GM23338 (cell line): ENCODE measurements at places on chromosomes 11 and 22.
A peak's percentile ranks its signal among the peaks of the same experiment; 100 is the strongest.

DNA sequence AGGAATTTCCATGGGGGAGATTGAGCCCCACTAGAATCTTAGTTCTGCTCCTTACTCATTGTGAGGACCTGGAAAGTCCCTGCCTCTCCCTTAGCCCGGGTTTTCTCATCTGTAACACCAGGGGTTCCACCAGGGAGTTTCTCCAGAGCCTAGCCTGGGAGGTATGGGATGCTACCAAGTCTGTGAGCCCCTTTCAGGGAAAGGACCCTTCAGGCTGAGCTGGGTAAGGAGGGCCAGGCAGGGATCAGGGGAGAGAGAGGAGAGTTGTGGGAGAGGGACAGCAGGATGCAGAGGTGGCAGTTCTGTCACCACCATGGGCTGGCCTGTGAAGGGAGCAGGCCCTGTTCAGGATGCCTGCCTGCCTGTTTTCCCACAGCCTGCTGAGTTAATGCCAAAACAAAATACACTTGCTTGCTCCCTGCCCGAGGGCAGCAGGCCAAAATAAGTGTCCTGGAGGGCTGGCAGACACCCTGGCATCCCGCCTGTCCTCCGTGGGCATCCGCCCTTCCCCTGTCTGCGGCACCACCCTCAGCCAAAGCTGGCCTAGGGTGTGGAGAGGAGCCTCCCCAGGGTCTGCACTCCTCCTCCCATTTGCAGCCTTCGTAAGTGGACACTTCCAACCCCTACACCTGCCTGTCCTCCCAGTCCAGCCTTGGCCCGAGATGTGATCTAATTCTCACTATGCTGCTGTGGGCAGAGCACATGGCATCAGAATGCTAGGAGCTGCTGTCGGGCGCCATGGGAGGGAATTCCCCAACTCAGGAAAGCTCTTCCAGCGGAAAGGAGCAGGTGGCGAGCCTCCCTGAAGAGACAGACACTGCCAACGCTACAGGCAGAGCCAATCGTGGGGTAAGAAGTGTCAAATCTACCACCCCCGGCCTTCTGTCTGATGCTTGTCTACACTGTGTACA lies 5.9 kb upstream of the FCHSD2 start:
- DNase-seq = no peak

DNA sequence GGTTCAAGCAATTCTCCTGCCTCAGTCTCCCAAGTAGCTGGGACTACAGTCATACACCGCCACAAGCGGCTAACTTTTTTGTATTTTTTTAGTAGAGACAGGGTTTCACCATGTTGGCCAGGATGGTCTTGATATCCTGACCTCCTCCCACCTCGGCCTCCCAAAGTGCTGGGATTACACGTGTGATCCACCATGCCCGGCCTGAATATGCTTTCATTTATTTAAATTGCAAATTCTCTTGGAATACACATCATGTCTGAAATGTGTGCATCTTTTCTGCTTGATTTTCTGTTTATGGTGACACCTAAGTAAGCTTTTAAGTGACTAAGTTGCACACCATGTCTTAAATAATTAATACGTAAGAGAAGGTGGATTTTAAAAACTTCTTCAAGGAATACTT lies 31.7 kb downstream of the IZUMO1R start:
- DNase-seq = no peak

DNA sequence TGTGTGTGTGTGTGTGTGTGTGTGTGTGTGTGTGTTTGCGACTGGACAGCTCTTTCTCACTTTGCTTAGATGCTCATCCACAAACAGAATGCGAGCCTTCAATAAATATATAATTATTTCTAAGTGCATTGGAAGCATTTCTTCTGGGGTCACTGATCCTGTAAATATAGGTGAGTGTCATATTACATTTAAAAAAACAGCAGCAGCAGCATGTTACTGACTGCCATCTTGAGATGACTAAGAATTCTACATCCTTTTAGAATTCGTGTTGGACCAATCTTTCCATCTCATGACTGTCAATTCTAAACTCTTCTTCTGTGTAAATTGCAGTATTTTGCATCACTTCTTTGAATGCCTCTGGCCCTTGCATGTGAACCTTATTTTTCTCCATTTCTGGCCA lies 238.0 kb upstream of the DDI1 start:
- no peak for DNase-seq

DNA sequence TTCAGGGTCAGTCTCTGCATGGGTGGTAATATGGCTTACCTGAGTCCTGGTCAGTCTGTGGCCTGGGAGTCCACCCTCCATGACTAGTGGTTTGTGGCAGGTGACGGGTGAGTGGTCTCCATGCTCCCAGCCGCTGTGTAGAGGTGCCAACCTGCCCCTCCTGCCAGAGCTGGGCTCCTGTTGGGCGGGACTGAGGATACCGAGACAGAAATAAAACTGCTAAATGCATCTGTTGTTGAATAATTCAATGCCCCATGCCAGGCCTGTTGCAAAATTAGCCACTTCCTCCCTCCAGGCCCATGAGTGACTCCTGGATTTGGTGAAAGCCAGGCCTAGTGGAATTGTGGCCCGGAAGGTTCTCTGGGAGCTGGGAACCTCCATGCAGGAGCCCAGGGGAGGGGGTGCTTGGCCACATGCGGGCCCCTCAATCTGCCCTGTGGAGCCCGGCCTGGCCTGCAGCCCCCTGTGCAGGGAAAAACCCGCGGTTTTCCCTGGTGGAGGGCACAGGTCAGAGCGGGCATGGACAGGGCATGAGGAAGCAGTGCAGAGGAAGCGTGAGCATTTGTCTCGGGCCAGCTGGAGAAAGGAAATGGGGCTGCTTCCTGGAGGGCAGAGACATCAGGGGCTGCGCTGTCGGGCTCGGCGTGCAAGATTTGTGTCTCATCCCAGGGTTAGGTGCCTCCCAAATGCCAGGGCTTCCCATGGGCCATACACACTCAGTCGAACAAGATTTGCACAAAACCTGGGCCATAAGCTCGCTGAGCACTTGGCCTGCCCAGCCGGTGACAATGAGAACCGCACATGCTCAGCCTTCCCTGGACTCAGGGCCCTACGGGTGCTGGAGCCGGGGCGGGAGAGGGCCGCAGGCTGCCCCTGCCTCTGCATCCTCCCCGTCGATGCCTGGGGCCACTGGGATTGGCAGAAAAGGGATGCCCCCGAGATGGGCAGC lies 66.9 kb downstream of the KCNQ1 start:
- DNase-seq = no peak

DNA sequence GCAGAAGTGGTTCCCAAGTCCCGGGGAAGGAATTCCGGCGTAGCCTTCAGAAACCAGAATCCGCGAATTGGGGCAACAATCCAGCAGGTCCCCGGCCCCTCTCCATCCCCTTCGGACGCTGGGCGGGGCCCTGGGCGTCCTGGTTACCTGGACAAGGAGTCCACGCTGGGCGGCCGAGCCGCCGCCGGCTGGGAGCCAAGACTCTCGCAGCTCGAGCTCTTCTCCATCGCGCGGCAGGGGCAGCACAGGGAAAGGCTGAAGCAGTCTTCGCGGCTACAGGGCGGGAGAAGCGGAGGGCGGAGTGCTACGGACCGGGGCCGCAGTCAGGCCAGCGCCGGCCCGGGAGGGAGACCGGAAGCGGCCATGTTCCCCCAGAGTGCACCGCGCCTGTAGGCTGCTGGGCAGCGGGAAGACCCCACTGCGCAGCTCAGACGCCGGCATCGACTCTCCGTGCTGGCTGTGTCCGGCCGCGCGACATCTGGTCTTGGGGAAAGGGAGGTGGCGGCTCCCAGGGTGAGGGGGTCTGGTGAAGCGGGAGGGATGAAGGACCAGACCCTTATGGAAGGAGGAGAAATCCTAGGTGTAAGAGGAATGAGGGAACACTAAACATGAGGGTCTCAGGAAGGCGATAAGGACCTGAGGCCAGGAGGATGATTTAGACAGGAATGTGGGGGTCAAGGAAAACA lies at the start of gene MTMR2:
TSS of gene MTMR2 (minus strand) at position 380 of the 686 bp plus-strand sequence. CDS start at position 227, 153 bp downstream.
- DNase-seq = peak; percentile 90
